ENCODE measurements at places on chromosomes 7 and 10.

DNA sequence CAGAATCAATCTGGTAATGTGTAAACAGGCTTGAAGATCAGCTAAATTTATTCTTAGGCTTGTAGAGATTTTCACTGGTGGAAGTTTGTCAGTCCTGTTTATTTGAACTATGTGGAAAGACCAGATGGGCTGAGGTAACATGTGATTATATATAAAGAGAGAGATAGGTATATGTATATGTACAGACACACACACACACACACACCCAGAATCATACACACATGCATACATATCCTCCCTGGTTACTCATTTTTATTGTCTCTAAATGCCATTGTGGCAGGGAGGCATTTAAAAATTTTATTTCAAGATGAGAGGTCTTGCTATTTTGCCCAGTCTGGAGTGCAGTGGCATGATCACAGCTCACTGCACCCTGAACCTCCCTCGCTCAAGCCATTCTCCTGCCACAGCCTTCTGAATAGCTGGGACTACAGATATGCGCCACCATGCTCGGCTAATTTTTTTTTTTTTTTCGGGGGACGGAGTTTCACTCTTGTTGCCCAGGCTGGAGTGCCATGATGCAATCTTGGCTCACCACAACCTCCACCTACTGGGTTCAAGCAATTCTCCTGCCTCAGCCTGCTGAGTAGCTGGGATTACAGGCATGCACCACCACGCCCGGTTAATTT lies 78.1 kb upstream of the CYTH3 start:
- DNase-seq = no peak

- DNase-seq = no peak
Observed at GRCh38 chr7:24718977-24719491, 38.2 kb downstream of the GSDME start.

- DNase-seq = no peak
Observed at GRCh38 chr10:116038259-116038658, 234.7 kb downstream of the GFRA1 start.

DNA sequence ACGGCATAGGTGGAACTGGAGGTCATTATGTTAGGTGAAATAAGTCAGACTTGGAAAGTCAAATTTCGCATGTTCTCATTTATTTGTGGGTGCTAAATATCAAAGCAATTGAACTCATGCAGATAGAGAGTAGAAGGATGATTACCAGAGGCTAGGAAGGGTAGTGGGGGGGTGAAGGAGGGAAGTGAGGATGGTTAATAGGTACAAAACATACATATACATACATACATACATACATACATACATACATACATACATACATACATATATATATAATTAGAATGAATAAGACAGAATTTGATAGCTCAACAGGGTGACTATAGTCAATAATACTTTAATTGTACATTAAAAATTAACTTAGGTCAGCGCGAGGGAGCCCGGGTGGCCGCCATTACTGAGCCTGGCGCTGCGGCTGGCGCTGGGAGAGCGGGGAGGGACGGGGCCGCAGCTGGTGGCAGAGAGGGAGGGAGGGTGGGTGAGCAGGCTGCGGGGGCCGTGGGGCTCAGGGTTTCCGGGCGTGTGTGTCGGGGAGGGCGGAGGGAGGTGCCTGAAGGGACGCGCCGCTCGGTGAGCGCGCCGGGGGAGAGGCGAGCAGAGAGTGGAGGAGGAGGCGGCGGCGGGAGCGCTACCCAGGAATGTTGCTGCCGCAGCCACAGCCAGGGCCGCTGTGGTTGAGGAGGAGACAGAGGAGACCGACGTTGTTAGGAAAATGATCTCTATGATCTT lies 85.8 kb upstream of the EGFR start:
- DNase-seq = no peak

DNA sequence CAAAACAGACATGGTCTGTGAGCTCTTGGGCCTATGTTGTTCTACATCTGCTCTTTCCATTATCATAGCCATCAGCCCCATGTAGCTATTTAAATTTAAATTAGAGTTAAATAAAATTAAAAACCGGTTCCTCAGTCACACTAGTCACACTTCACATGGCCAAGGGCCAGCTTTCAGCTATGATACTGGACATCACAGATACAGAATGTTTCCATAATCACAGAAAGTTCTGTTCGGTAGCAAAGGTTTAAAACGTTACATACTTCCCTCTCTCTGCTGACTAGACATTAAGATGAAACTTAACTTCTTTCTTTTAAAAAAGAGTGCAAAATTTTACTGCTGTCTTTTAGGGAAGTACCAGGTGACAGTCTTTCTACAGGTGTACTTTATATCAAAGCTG lies 43.0 kb downstream of the SRPK2 start:
- no peak for DNase-seq

DNA sequence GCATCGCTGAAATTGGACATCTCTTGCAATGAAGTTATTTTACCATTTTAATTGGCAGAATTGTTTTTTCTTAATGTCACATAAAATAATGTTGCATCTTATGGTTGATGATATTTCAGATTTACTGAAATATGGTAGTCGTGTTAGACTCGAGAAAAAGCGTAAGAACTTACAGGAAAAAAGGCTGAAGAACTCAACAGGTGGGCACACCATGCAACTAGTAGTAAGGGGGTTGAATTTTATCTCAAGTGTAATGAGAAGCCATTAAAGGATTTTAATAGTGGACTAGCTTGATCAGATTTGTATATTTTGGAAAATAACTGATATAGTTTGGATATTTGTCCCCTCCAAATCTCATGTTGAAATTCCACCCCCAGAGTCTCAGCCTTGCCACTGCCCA lies 41.1 kb downstream of the MSRB2 start:
- no peak for DNase-seq

DNA sequence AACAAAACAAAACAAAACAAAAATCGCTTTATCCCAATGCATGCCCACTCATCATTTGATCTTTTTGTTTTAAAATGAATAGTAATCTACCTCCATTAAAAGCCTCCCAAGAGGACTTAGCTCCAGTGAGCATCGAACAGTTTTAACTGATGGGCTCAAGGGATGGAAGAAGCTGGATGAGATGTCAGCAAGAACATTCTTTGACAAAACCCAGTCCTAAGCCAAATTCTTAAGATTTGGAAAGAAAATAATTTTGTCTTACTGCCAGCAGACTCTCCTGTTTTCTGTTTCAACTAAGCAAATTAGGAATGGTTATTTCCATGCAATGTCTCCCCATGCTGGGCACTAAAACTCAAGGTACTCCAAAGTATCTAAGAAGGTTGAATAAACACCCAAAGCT lies 127.3 kb downstream of the RNLS start:
- DNase-seq = no peak

- no peak for DNase-seq
Observed at GRCh38 chr7:151575410-151575809, 55.7 kb upstream of the RHEB start.

GRCh38 chr10:99920486-99920885 lies 89.3 kb downstream of the DNMBP start:
- DNase-seq = no peak

GRCh38 chr7:114502454-114503254 lies 88.0 kb downstream of the FOXP2 start:
- no peak for DNase-seq

All from bone marrow (tissue), 2 donors.